ENCODE measurements at places on chromosomes 6 and 20.

DNA sequence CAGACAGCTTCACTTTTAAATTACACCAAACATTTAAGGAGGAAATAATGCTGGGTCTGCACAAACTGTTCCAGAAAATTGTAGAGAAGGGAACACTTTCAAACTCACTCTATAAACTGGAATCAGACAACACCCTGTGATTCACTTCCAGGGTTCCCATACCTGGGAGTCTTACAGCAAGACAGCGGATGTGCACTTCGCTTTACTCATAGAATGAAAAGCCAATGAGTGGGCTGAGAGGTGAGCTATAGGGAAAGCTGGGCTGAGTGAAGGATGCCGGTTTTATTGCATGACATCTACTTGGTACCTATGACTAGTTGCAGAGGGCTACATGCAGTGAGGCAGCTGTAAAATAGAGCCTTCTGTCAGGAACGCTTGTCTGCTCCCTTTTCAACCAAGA lies 152.1 kb downstream of the FNDC1 start:
- no peak for DNase-seq

- DNase-seq = no peak
Observed at GRCh38 chr20:25309395-25310267, 61.7 kb downstream of the PYGB start.

DNA sequence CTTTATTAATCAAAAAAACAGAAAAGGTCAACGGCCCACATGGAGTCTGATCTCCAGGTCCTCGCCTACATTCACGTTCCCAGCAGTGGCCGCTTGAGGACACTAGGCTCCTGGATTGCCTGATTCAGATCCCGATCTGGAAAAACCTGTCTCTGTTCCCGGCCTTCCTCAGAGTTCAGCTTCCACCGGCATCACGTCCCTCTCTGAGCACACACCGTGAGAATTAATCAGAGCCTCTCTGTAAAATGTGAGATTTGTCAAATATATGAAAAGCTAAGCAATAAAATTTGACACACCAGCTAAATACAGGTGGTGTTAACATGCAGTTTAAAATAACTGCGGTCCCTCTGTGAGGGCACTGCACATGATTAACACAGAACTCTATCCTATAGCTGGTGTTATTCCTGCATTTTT lies 122.8 kb upstream of the COL21A1 start:
- no peak for DNase-seq

- no peak for DNase-seq
Observed at GRCh38 chr20:64144144-64144912, 19.9 kb upstream of the MYT1 start.

DNA sequence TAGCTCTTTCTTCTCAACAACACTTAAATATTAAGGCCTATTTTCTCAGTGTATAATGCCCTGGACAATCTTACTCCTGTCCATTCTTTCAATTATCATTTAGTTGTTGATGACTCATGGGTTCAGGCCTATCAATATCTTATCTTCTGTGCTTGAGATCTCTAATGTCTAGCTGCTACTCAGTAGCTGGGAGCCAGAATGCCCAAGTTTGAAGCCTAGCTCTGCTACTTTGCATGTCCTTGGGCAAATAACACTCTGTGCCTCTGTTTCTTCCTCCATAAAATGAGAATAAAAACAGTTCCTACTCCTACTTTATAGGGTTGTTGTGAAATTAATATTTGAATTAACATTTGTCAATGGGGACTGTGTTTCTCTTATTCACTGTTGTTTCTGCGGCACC lies 69.5 kb downstream of the MAN1A1 start:
- DNase-seq = no peak

- DNase-seq = no peak
Observed at GRCh38 chr20:17282501-17282900, 55.7 kb downstream of the PCSK2 start.

- DNase-seq = peak; percentile 42
Observed at GRCh38 chr6:26521600-26522391, 16.4 kb upstream of the HMGN4 start.

DNA sequence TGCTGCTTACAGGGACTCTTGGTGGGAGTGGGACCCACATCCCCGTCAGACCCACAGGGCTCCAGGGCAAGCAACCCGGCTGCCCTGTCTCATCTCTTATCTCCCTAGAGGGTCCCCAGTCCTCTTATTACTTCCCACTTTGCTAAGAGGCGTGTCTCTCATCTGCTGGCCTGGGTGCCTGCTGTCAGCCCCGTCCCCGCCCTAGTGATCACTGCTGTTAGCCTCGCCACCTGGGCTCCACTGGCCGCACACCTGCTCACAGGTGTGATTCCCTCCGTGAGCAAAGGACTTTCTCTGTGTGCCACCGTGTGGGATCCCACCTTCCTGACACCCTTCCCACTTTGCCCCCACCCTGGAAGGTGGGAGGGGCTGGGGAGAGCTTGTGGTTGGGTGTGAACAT lies 57.6 kb downstream of the TCP11 start:
- no peak for DNase-seq

- no peak for DNase-seq
Observed at GRCh38 chr20:44024820-44025580, 110.3 kb downstream of the TOX2 start.

DNA sequence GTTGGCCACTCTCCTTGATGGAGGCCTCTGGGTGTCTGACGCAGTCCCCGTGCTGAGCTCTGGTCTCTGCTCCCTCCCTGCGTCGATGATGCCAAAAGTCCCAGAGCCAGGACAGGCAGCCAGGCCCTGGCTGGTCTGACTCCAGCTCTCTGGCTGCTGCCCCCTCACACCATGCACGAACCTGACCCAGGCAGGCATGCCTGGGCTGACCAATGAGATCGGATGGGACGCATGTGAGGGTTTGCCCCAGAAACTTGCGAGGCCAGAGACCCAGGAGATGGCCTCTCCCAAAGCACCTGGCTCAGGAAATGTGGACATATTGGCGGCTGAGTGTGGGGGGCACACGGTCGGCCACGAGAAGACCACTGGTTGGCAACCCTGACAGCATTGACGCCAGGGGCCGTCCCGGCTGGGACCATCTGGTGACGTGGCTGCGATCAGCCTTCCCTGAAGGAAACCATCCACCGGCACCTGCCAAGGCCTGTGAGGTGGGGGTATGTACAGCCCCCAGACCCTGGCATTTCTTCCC lies 51.2 kb upstream of the FRMD1 start:
- no peak for DNase-seq

GRCh38 chr6:63609231-63609630 lies 26.4 kb upstream of the PHF3 start:
- DNase-seq = no peak

DNA sequence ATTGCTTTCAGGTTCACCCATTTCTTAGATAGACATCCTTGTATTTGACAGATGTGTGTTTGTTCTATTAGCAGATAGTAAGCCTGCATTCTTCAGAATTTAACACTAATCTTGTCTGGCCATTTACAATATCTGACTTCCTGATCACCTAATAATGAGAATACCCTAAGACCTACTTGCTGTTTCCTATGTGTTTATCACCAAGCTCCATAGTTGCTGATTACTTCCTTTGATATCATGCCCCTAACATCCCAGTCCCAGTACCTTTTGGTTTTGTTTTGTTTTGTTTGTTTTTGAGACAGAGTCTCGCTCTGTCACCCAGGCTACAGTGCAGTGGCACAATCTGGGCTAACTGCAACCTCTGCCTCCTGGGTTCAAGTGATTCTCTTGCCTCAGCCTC lies 143.6 kb upstream of the DST start:
- no peak for DNase-seq

- no peak for DNase-seq
Observed at GRCh38 chr6:122746688-122747087, 32.8 kb upstream of the FABP7 start.

DNA sequence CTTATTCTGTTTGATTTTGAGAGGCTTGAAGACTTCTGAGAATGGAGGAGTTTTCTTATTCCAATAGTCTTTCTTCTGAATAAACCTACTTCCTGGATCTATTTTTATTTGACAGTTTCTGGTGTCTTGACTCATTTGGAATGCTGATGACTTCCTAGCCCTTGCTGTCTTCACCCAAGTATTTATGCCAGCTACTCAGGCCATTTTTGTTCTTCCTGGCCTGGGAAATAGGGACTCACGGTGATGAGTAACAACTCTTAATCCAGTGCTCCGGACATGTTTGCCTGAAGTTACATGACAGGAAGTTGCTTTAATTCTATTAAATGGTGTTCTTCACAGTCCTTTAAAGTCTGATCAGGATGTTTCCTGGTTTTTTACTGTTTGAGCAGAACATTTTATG lies 272.1 kb upstream of the EYS start:
- DNase-seq = no peak

GRCh38 chr6:142374965-142375733 lies 73.3 kb downstream of the ADGRG6 start:
- DNase-seq = no peak

DNA sequence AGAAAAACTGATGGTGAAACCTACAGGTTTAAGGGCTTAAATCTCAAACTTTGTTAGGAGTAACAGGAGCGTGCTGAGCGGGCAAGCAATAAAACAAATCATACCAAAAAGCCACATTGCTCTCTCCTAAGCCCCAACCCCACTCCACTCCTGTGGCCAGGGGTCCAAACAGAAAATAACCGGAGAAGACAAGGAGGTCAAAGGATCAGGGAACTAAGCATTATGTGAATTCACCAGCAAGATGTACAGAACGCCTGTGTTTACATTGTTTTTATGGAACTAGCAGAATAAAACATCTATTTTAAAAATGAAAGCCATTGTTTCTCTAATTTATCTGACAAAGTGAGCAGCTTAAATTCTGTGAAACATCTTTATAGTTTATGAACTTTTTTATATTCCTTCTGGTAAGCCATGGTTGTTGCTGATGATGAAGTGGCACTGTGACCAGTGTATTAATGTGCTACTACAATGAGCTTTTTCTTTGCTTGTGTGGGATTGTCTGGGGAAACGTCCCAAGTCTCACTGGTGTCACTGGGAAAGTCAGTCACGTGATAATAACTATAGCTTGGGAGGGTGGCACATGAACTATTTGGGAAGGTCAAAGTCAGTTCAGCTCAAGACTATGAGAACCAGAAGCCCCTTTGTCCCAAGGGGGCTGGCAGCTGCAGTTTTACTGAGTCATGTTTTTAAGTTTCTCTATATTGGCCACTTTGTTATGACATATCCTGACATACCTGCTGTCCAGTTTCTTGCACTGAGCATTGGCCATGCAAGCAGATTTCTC lies 9.8 kb downstream of the FAM210B start:
- no peak for DNase-seq

GRCh38 chr6:16761471-16762267 lies 409 bp upstream of the ATXN1 start:
- peak; percentile 75 for DNase-seq

- no peak for DNase-seq
Observed at GRCh38 chr6:159687341-159687740, 5.7 kb downstream of the SOD2 start.

- DNase-seq = no peak
Observed at GRCh38 chr6:155434096-155434495, 21.5 kb downstream of the NOX3 start.

DNA sequence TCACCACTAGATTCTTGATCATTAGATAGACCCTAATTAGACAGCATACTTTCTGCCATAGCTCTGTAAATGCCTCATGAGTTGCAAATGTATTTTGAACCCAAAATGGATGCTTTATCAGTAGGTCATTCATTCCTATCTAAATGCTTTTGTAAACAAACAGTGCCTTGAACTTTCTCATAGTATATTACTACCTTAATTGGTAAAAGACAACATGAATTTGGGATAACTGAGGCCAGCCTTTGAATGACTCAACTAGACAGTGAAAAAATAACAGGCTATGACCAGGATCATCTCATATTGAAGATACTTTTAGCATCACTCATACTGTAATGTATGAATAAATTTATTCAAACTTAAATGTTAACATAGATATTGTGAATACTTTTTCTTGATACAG lies 37.0 kb upstream of the PRL start:
- DNase-seq = no peak

DNA sequence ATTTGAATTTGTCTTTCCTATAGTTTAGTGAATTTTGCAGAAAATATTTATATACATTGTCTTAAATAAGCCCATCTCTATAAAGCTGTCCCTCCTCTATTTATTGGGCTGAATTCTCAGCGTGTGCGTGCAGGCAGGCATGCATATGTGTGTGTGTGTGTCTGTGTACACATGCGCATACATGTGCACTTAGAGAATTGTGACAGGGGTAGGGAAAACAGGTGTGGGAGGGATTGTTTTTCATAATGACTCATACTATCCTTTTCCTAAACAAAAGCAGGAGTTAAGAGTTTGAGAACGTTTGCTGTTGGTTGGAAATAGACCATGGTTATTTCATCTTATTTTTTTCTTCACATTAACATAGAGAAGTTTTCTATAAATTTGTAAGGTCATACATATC lies 43.4 kb upstream of the FABP7 start:
- DNase-seq = no peak

DNA sequence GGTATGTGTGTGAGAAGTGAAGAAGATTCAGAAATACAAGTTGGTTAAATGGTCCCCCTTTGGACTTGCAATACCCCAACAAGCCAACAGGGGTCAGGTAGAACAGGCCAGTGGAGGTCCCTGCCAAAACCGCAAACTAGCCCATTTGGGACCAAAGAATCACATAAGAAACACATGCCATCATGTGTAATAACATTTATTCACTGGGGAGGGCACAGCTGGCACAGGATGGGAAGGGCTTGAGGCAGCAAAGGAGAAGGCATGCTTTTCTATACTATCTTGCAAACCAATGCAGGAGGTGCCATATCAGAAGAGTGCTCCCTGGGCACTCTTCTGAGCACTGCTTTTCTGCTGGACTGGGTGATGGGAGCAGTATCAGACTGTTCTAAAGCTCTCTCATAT lies 116.1 kb upstream of the TRAF3IP2 start:
- DNase-seq = peak; percentile 20

DNA sequence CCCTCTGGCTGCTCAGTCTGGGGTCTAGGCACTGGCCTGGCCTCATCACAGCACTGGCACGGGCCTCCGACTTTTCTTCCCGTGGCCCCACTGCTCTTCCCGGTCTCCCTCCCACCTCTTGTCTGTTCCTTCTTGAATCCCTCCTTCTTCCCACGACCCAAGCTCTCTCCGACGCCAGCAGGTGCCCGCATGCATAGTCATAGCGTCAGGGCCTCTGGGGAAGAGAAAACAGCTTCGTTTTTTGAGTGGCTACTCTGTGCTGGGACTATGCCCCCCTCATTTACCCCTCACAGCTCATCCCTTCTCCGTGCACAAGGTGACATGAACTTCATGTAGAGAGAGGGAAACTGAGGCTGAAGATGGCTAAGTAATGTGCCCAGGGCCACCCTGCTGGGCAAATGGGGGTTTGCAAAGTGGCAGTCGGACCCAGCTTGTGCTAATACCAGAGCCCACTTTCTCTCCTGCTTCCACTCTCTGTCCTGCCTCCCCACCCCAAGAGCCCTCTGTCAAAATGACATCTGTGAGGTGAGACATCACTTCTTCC lies 59.2 kb downstream of the SYNJ2 start:
- DNase-seq = no peak

DNA sequence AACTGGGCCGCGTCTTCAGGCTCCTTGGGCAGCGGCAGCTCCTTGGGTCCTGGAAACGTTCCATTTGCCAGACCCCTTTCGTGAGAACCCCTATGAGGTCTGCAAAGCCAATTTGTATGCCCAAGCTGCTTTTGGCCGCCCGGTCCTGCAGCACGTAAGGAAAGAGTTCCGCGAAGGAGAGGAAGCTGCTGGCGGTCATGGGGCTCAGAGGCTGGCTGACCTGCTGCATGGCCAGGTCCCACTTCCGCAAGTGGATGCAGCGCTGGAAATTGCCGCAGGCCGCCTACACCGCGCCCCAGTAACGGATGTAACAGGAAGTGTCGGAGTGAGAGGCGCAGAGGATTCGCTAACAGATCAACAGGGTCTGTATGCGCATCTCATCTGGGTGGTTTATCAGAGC lies 18.8 kb downstream of the RFPL4B start:
- DNase-seq = no peak

Data from stimulated activated CD8-positive, alpha-beta memory T cell treated with anti-CD3 and anti-CD28 coated beads, Interleukin-12 subunit alpha, Interleukin-12 subunit beta, amount 100 ng/mL, for 1 hour (primary cell).